CD4-positive, alpha-beta T cell treated with Interleukin-12 subunit alpha and Interleukin-12 subunit beta, for 1 hour (primary cell): ENCODE measurements at places on chromosomes 12 and 14.

DNA sequence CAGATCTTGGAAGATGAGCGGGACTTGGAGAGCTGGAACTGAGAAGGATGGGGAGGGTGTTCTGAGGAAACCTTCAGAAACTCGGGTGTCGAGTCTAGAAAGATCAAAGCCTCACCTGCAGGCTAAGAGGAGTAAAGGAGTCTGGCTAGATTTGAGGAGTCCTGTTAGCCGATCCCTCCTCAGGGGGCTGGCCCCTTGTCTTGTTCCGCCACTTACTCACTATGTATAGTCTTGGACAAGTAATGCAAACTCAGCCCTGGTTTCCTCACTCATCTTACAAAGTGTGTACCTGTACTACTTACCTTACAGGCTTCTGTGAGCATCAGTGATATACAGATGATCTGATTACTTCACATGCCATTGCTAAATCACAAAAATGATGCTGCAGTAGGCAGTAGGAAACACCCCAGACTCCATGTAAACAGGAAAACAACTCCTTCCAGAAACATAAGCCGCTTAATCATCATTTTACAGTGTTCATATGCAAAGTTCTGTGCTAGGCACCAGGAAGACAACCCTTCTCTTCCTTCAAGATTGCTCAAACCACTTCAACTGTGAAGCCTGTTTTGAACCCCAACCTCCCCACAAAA is 2.0 kb upstream of the SPTLC2 start:
- DNase-seq, result no peak

DNA sequence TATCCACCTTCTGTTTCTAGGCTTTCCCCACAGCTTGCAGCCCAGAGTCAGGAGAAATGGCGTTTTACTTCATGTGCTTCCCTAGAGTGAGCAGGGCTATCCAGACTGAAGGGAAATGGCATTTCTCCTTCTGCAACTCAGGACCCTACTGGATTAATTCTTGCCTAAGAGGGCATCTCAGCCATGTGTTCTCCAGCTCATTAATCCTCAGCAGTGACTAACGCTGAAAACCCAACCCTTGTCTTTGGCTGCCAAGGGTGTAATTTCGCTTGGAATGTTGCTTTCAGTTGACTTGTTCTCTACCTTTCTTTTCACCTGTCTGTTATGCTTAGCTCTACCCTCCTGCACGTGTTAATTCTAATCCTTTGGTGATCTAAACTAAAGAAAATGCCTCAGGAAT is 21.0 kb upstream of the EMP1 start:
- DNase-seq, result no peak

GRCh38 chr14:23079716-23080115 is 15.2 kb downstream of the ACIN1 start:
- DNase-seq, result no peak

GRCh38 chr12:108459149-108459548 is 55.9 kb upstream of the FICD start:
- DNase-seq, result no peak

DNA sequence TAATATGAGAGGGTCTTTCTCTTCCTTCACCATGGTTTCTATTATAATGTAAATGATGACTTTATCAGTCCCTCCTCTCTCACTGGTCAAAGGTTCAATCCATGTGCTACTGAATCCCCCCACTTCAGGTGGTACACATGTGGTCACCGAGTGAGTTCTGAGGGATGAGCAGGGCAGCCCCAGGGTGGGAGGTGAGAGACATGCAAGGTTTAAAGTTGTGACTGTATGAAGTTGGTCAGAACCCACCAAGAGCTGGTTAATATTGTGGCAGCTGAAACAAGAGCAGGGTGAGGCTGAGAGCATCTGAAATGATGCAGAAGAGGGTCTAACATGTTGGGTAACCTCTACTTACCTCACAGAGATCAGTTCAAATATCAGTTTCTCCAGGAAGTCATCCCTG is 444.7 kb upstream of the FBXO33 start:
- DNase-seq, result no peak

GRCh38 chr12:12481631-12482030 is 81.0 kb downstream of the DUSP16 start:
- peak; percentile 62 for DNase-seq

- DNase-seq, result no peak
These were observed 25.4 kb downstream of the DPF3 start for GRCh38 chr14:72868500-72868899.

GRCh38 chr12:26195641-26196420 is 458 bp downstream of the SSPN start:
- DNase-seq, result no peak

DNA sequence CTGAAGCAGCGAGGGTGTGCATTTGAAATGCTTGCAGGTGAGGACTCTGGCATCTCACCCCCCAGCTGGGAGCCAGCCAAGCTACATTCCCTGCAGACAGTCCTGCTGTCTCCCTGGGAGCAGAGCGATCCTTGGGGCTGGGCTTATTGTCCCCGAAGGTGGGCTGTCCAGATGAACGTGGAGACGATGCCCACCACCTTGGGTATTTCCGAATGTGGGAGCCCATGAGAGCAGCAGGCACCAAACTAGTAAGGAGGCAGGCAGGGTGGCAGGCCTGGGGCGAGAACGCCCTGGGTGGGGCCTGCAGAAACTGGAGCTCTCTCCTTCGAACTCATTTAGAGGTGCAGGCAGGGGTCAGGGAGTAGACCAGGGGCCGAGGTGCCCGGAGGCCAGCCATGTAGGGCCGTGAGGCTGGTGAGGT is 18.5 kb downstream of the ZBTB42 start:
- no peak for DNase-seq

- peak; percentile 33 for DNase-seq
These were observed 6.0 kb downstream of the TEDC1 start for GRCh38 chr14:105496831-105497591.

DNA sequence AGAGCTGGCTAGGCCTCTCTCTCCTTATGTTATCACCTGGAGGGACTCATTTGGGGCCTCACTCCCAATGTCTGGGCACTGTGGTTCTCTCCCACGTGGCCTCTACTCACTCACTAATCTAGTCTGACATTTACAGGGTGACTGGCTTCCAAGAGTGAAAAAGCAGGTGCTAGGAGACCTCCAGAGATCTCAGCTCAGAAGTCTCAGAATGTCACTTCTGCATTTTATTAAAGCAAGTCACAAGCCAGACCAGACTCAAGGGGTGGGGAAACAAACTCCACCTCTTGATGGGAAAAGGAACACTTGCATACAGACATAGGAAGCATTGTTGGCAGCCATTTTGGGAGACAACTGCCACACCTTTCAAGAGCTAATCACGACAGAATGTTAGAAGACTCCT is 175.9 kb downstream of the MON2 start:
- DNase-seq, result no peak

GRCh38 chr14:68960123-68960522 is 19.0 kb downstream of the ACTN1 start:
- DNase-seq, result no peak

DNA sequence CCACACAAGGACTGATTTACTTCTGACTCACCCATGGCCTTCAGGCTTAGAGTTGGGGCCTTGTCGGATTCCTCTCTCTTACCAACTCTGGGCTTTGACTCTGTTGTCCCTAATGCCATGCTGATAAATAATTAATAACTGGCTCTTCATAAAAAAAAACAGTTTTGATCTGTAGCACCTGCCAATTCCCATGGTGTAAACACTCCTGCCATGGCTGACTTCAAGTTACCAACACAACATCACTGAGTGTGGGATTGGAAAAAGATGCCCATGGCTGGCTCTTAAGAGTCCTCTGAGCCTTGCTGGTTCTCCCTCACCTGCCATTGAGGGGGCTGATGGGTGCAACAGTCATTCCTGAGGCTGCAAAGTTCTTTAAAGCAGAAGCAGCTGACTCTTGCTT is 104.8 kb downstream of the KIF26A start:
- DNase-seq, result no peak

GRCh38 chr12:107304588-107305532 is 211.5 kb upstream of the CRY1 start:
- no peak for DNase-seq

GRCh38 chr14:81165188-81165587 is 55.6 kb downstream of the GTF2A1 start:
- no peak for DNase-seq

DNA sequence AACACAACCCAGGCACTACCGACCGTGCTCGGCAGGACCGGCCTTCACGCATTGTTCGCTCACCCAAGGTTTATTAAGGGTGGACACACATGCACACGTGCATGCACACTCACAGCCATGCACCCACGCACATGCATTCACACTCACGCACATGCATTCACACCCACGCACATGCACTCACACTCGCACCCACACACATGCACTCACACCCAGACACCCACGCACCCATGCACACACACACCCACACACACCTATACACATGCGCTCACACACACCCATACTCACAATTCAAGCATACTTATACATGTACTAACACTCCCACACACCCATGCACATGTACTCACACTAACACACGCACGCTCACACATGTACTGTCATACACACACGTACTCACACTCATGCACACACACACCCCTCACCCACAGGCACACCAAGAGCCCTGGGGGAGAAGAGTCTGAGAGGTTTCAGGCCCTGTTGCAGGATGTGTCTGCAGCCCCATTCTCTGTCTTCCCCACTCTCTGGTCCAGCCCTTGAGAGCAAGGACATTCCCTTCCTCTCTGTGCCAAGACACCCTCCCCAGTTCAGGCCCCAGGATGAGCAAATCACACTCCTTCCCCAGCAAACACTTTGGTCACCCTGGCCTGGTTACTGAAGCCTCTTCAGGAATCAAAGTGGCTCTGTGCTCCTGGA is 49.4 kb upstream of the BCL11B start:
- no peak for DNase-seq

GRCh38 chr12:24356240-24356804 is 406.9 kb upstream of the SOX5 start:
- no peak for DNase-seq

GRCh38 chr12:66716522-66716921 is 37.6 kb upstream of the GRIP1 start:
- DNase-seq, result no peak

- no peak for DNase-seq
These were observed 41.9 kb upstream of the OASL start for GRCh38 chr12:121080909-121081308.

DNA sequence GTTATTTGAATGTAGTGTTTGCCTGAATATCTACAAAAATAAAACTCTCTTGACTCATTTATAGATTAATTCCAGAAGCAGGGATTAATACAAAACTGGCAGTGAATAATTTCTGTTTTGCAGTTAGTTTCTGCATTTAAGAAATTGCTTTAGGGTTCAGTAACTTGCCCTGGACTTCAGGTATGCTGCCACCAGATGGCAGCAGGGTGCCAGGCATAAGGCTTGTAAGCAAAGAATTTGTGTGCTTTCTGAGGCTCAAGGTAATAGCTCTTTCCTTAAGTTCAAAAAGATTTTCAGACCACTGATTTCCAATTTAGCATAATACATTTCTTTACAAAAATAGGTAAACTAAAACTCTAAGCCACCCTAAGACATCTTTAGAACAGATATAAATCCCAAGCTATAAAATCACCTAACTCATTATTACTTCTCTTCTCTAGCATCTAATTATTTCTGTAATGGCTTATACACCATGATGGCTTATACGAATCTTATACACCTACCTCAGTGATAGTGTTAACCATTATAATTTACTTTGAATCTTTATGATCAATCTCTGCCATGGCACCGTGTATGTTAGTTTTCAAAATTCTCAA is 398.3 kb downstream of the APAF1 start:
- DNase-seq, result peak; percentile 29

DNA sequence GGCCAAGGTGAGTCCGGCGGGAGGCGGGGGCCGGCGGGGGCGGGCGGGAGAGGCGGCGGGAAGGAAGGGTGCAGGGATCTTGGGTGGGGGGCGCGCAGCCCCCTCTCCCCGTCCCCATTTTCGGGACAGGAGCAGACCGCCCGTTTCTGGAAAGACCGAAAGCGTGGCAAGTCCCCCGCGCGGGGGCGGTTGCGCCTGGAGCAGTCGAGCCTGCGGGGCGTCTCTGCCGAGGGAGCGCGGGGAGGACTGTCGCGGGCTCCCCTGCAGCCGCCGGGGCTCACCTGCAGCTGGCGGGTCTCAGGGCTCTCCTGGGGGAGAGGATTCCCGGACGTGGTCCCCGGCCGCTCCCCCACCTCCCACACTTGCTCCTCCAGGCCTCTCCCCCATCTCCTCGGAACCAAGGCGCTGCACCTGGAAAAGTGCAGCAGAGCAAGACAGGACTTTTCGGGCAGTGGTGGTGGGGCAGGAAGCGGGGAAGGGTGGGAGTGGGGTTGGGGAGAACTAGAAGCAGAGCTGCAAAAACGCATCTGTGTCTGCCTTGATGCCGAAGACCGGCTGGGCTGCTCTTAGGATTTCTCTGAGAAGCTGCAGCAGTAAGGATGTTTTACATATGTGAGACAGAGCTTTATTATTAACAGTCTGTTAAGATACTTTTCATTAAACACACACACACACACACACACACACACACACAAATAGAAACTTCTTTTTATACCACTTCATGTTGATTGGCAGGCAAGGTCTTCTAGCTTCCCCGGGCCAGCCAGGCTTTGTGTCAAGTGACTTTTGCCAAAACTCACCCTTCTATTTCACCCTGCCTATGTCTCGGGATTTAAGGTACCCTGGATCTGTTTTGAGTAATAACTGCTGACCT is 677 bp downstream of the C12orf75 start:
- peak; percentile 26 for DNase-seq

DNA sequence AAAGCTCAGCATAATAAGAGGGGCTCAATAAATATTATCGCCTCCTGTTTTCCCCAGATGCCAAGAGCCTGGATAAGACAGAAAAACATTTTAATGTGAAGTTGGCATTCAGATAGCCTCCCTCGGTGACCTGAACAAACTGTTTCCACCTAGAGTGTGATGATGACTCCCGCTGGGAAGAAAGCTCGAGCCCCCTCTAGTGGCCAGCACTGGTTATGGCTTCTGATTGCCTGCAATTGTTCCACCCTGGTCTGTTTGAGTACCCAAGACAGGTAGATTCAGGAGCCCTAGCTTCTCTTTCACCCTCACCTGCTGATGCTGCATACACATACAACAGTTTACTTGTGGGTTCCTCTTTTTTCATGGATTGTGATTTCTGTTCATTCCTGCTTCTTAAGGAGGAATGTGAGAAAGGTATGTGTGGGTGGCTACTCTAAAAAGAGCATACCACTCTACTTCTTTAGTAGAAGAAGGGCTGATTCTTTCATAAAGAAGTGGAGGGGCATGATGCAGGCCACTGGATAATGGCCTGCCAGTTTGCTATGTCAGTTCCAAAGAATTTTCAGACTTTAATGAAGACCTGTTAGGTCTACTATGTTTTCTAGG is 6.4 kb downstream of the ERG28 start:
- peak; percentile 84 for DNase-seq

- no peak for DNase-seq
These were observed 7.8 kb downstream of the LRRC10 start for GRCh38 chr12:69602954-69603353.

DNA sequence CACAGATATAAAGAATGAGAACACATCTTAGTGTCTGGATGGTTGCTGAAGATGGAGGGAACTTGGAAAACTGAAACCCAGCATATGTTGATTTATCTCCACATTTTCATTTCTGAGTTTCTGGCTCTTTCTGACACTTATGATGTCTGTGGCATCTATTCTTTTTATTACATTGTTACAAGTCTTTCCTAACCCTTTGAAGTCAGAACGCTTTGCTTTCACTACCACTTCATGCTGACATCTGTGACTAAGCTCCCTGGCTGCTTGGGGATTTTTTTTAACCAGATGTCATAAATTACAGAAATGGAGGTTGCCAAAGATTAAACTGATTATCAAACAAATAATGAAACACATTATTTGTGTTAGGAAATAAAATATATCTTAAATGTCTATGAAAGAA is 188.7 kb downstream of the KITLG start:
- no peak for DNase-seq

- peak; percentile 49 for DNase-seq
These were observed 17.3 kb downstream of the PPM1A start for GRCh38 chr14:60266021-60266937.
